Lower lobe of right lung (tissue), 2 donors: ENCODE measurements at places on chromosomes 7 and 10. TPM values are rescaled to one million over a fixed set of nuclear protein-coding genes. Genes with fewer than 3 reads are reported as not detected.

GRCh38 chr10:1043532-1043995 lies 5.4 kb downstream of the IDI1 start:
- peaks cover 52% of the 10 kb centered on the region for H3K36me3 ChIP-seq
- no peaks in the 10 kb centered on the region for H3K27me3 ChIP-seq
- peak overlapping the region; percentile 77 for H3K27ac ChIP-seq
- peak overlapping the region; percentile 27 for H3K4me3 ChIP-seq

DNA sequence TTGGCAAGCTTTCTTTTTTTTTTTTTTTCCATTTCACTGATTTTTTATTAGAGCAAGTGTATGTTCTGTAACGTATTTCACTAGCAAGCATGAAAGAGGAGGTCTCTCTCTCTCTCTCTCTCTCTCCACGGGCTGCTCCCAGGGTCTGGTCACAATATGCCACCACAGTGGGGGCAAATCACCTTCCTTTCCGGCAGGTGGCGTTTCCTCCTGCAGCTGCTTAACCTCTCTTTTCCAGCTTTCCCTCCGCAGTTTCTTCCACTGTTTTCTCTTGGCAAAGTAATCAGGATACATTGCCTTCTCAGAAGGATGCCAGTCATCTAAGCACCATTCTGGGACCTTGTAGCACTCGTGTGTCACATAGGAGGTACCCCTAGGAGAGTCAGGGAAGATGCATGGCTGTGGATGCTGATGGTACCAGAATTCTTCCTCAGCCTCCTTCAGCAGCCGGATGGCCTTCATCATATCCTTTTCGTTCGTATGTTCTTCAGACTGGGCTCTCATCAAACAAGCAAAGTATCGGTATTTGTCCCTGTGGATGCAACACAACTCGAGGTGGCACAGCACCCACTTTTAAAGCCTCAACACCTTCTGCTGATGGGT lies 197.3 kb upstream of the PODXL start:
- H3K27ac ChIP-seq, result no peak overlapping the region
- H3K4me3 ChIP-seq, result no peak overlapping the region
- H3K36me3 ChIP-seq, result no peaks in the 10 kb centered on the region
- no peaks in the 10 kb centered on the region for H3K4me1 ChIP-seq

C10orf53 gene
- not detected for total RNA-seq

SFRP5 gene
- total RNA-seq, result 0.27 TPM

- no peaks in the 10 kb centered on the region for H3K27me3 ChIP-seq
- H3K4me3 ChIP-seq, result no peak overlapping the region
- peaks cover 75% of the 10 kb centered on the region for H3K36me3 ChIP-seq
- H3K4me1 ChIP-seq, result peaks cover 5% of the 10 kb centered on the region
- no peak overlapping the region for H3K27ac ChIP-seq
Observed at GRCh38 chr7:99365318-99366141, 9.0 kb upstream of the ARPC1B start.

GRCh38 chr10:58734116-58734515 lies 221.4 kb downstream of the BICC1 start:
- DNase-seq, result no peak
- H3K27ac ChIP-seq, result no peak overlapping the region

DNA sequence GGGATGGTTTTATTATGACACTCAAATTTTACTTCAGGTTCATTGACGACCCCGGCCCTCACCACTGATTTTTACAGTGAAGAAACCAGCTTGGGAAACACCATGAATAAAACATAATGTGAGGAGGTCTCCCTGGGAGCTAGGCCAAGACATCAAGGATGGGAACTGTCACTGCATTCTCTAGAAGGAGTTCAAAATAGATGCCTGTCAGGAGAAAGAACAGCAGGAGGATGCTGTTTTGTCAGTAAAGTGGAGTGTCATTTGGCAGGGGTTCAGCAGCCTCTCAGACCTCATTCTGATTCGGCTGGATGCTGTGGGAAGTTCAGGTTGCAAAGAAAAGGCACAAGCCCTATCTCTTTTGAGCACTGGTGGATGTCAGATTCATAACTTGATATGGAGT lies 360.3 kb upstream of the C7orf33 start:
- H3K36me3 ChIP-seq, result no peaks in the 10 kb centered on the region
- H3K4me1 ChIP-seq, result no peaks in the 10 kb centered on the region
- no peak overlapping the region for H3K27ac ChIP-seq

- no peaks in the 10 kb centered on the region for H3K27me3 ChIP-seq
- H3K36me3 ChIP-seq, result no peaks in the 10 kb centered on the region
- H3K27ac ChIP-seq, result no peak overlapping the region
- no peaks in the 10 kb centered on the region for H3K4me1 ChIP-seq
Observed at GRCh38 chr10:52609626-52610240, 162.9 kb downstream of the MBL2 start.

NPVF gene
- total RNA-seq, result not detected

DNA sequence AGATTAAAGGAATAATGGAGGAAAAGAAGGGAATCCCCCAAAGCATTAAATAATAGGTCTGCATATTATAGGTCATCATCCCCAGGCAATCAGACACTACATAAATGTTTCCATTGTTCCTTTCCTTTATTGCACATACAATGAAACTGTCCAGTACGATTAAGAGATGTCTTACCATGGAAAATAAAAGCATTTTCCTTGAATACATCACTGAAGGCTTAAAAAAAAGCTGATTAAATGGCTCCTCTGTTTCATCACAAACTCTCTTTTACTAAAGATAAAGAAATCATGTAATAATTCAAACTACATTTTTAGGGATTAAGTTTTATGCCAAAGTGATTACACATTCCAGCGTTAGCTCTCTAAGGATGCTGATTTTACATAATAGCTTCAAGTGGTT lies 316.0 kb downstream of the AGMO start:
- no peak overlapping the region for H3K4me3 ChIP-seq
- H3K36me3 ChIP-seq, result no peaks in the 10 kb centered on the region
- H3K27me3 ChIP-seq, result no peaks in the 10 kb centered on the region

GRCh38 chr7:80732630-80733029 lies 94.2 kb downstream of the CD36 start:
- no peak overlapping the region for H3K4me3 ChIP-seq
- no peaks in the 10 kb centered on the region for H3K27me3 ChIP-seq
- H3K4me1 ChIP-seq, result no peaks in the 10 kb centered on the region
- no peak for DNase-seq
- H3K36me3 ChIP-seq, result no peaks in the 10 kb centered on the region
- no peak overlapping the region for H3K27ac ChIP-seq

DNA sequence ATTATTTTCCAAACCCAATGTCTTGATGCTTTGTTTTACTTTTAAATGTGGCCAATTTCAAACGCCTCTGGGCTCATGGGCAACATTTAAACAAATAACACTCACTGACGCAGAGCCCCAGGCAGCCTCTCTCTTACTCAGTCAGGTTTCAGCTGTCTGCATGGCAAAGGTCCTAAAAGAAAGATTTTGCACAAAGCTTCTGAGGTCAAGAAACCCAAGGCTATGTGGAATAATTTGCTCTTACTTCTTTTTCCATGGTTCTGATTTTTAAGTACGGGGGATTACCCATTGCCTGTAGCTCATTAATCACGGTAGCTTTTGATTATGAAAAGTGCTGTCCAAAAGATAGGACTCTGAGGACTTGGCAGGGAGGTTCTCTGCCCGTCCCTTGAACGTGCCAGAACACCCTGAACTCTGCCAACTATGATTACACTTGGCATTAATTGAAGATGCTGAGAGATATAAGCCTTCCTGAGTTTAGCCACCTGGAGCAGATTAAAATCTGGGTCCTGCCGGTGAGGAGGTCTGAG lies 14.1 kb upstream of the MSRB2 start:
- DNase-seq, result no peak
- peaks cover 6% of the 10 kb centered on the region for H3K27me3 ChIP-seq
- no peak overlapping the region for H3K27ac ChIP-seq
- H3K36me3 ChIP-seq, result no peaks in the 10 kb centered on the region

DNA sequence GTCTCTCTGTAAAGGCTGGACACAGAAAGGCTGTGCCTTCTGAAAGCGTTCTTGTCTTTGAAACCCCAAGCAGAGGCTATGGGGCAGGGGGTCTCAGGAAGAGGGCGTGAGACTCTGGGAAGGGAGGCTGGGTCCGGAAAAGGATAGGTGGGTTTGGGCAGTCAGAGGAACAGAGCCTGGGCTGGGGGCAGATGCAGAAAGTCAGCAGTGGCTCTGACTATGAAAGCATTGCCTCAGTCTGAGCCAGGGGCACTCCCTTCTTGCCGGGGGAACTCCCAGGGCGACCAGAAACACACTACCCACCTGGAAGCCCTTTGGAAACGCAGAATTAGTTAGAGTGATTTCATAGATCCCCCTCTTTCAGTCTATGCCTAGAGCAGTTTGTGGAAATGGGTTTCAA lies 72.0 kb downstream of the VWA2 start:
- no peak overlapping the region for H3K4me3 ChIP-seq
- no peaks in the 10 kb centered on the region for H3K27me3 ChIP-seq
- no peaks in the 10 kb centered on the region for H3K4me1 ChIP-seq
- H3K27ac ChIP-seq, result no peak overlapping the region

GRCh38 chr7:100396421-100396982 lies 23.2 kb downstream of the PILRA start:
- no peak for DNase-seq
- H3K27me3 ChIP-seq, result no peaks in the 10 kb centered on the region
- no peaks in the 10 kb centered on the region for H3K4me1 ChIP-seq
- no peak overlapping the region for H3K4me3 ChIP-seq
